ENCODE measurements at places on chromosomes 7 and 10.

DNA sequence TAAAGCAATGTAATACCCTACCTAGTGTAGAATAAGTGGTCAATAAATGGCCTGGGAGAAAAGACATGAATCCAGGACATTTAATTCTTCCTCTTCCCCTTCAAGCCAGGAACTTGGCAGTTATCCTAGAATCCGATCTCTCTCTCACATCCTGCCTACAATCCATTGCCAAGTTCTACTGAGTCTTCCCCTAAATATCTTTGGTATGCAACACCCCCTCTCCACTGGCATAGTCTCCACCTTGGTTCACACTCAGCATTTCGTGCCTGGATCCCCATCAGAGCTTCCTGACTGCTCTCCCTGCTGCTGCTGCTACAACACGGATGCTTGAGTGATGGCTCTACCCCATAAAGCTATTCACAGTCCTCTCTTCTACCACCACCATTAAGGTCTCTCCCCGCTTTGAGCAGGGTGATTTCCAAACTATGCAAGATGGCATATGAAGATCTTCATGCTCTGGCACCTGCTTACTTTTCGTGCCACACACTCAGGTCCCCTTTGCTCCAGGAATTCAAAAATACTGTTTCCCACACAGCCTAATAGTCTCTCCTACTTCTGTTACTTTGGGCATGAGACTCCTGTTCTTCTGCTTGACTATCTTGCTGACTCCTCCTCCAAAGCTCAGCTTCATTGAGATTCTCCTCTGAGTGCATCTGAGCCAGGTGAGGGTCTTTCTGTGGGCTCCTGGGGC is 4.8 kb downstream of the ANK3 start:
- DNase-seq: no peak

GRCh38 chr7:133491846-133492652 is 239.2 kb downstream of the EXOC4 start:
- no peak for DNase-seq

DNA sequence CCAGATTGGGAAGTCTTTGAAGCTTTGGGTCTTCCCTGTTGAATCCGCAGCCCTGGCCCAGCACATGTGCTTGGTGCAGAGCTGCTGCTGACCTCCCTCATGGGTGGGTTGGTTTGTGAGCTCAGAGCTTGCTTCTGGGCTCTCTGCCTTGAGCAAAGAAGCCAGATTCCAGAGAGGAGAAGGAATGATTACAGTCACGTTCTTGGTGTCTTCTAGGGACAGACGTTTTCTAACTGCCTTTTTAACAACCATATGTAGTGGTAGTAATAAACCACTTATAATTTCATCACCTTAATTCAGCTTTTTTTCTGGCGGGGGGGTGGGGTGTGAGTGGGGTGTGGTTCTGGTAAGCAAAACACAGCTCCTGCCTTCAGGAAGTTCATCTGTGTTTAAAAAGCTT is 39.5 kb downstream of the LRMDA start:
- DNase-seq: no peak

GRCh38 chr10:99869581-99870122 is 87.2 kb downstream of the ABCC2 start:
- DNase-seq: no peak

- DNase-seq: no peak
These were observed 112.7 kb downstream of the CPXM2 start for GRCh38 chr10:123778719-123779517.

- DNase-seq: no peak
These were observed 90.4 kb downstream of the KIAA1549 start for GRCh38 chr7:138890499-138891445.

- no peak for DNase-seq
These were observed 182.7 kb downstream of the FAM107B start for GRCh38 chr10:14592026-14592425.

- DNase-seq: no peak
These were observed 525.8 kb downstream of the ZNF33B start for GRCh38 chr10:42112331-42113157.

- no peak for DNase-seq
These were observed 3.8 kb upstream of the POLD2 start for GRCh38 chr7:44127161-44127560.

- no peak for DNase-seq
These were observed 21.3 kb downstream of the CALML3 start for GRCh38 chr10:5545778-5546710.

GRCh38 chr10:5723692-5724091 is 39.1 kb downstream of the TASOR2 start:
- no peak for DNase-seq
